CD4-positive, alpha-beta T cell (primary cell): ENCODE measurements at places on chromosomes 4 and X. TPM values are rescaled to one million over a fixed set of nuclear protein-coding genes. Genes with fewer than 3 reads are reported as not detected.

DNA sequence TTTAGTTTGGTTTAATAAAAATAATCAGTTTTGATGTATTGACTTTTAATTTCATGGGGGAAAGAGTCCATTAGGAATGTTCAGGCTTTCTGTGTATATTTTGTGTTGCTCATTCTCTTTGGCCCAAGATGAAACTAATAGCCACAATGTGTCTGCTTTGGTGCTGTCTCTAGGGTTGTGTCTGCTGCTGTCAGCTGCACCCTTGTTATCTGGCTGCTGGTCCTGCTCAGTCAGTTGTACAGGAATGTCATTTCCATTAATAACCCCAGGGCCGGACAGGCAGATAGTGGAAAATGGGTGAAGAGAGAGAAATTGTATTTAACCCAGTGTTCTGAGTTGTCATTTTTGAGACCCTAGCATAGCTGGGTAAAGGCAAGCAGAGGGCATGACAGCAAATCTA lies 115.1 kb downstream of the PHEX start:
- DNase-seq, result no peak

Gene APLN
- total RNA-seq, result not detected

DNA sequence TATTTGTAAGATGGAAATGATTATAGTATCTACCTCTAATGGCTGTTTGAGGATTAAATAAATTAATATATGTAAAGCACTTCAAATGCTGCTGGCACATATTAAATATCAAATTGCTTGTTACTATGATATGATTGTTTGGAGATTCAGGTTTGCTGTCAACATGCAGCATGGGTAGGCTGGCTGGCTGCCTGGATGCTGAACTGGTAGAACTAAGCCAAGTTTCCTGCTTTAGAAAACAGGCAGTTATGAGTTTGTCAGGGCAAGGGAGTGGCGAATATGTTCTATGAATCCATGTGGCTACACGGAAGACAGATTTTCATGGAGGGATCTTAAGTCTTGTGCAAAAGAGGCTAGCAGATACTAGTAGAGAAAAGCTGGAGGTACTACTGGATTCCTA lies 239.6 kb downstream of the GBA3 start:
- no peak for DNase-seq

GRCh38 chr4:86586160-86586572 lies 7.9 kb upstream of the PTPN13 start:
- DNase-seq, result no peak

- no peak for DNase-seq
These were observed 27.5 kb upstream of the OTUD4 start for GRCh38 chr4:145207934-145208333.

Gene C4orf51
- total RNA-seq, result not detected

DNA sequence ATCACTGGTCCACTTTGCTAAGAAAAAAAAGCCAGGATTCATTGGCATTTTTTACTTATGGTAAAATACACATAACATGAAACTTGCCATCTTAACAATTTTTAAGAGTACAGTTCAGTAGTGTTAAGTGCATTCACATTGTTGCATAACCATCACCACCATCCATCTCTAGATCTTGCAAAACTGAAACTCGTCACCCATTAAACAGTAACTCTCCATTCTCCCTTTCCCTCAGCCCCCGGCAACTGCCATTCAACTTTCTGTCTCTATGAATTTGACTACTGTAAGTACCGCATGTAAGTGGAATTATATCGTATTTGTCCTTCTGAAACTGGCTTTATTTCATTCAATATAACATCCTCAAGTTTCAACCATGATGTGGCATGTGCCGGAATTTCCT lies 56.3 kb upstream of the LNX1 start:
- DNase-seq, result no peak

GRCh38 chrX:130896026-130896425 lies 7.0 kb downstream of the ENOX2 start:
- no peak for DNase-seq

- DNase-seq, result no peak
These were observed 10.1 kb upstream of the EXOSC9 start for GRCh38 chr4:121790976-121791375.

Gene ASB11
- not detected for total RNA-seq

- no peak for DNase-seq
These were observed 375.6 kb downstream of the FBXW7 start for GRCh38 chr4:152160225-152160800.

DNA sequence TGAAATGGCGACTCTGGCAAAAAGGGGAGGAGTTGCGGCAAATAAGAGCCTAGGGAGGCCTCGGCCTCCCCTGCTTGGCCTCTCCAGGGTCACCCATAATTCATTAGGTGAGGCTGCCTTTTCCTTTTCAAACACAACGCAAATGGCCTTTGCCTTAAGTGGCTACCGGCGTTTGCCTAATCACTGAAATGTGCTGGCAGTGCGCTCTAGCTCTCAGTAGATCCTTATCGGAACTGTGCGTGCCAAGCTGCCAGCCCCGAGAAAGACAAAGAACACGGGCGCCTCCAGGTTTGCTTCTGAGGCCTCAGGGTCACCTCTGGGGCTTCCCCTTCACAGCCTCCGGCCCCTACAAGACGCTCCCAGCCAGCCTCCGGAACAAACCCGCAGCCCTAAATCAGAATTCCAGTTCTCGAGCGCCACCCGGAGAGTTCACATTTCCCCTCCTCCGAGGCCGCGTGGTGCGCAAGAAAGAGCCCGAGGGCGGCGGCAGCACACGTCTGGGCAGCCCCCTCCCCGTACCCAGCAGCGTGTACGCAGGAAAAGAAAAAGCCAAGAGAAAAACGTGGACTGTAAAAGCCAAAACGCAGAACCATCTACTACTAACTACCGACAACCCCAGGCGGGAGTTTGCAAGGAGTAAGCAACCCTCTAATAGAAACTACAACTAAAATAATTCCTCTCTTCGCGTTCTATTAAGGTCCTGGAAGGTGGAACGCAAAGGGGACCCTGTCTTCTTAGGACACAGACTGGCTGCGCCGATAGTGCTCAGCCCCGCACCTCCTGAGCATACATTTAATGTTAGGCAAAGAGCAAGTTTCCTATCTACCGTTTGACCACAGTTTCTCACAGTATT lies 76.5 kb upstream of the BCOR start:
- DNase-seq, result peak; percentile 68

- DNase-seq, result no peak
These were observed 362.1 kb downstream of the UNC5C start for GRCh38 chr4:95186666-95187065.
